ENCODE measurements at places on chromosomes 6 and 20. TPM values are rescaled to one million over a fixed set of nuclear protein-coding genes. Genes with fewer than 3 reads are reported as not detected.

SEMG1 gene
- total RNA-seq, result not detected

GRCh38 chr6:143941852-143942627 is 66.0 kb downstream of the PLAGL1 start:
- no peaks in the 10 kb centered on the region for H3K36me3 ChIP-seq
- H3K27ac ChIP-seq, result no peak overlapping the region
- H3K27me3 ChIP-seq, result no peaks in the 10 kb centered on the region
- H3K4me3 ChIP-seq, result no peak overlapping the region
- no peak for DNase-seq
- H3K4me1 ChIP-seq, result no peaks in the 10 kb centered on the region

- H3K36me3 ChIP-seq, result no peaks in the 10 kb centered on the region
- no peaks in the 10 kb centered on the region for H3K4me1 ChIP-seq
- H3K4me3 ChIP-seq, result no peak overlapping the region
- DNase-seq, result no peak
- no peak overlapping the region for H3K27ac ChIP-seq
- H3K27me3 ChIP-seq, result no peaks in the 10 kb centered on the region
Observed at GRCh38 chr6:137303441-137303840, 84.3 kb upstream of the IFNGR1 start.

GRCh38 chr20:48141660-48142515 is 356.6 kb upstream of the SULF2 start:
- no peaks in the 10 kb centered on the region for H3K36me3 ChIP-seq
- H3K4me3 ChIP-seq, result no peak overlapping the region
- no peak overlapping the region for H3K27ac ChIP-seq
- no peak for DNase-seq
- H3K4me1 ChIP-seq, result no peaks in the 10 kb centered on the region

- H3K27ac ChIP-seq, result no peak overlapping the region
- no peaks in the 10 kb centered on the region for H3K36me3 ChIP-seq
- no peak for DNase-seq
- no peaks in the 10 kb centered on the region for H3K27me3 ChIP-seq
- H3K4me3 ChIP-seq, result no peak overlapping the region
- H3K4me1 ChIP-seq, result no peaks in the 10 kb centered on the region
Observed at GRCh38 chr6:43943099-43943766, 173.2 kb downstream of the VEGFA start.

DNA sequence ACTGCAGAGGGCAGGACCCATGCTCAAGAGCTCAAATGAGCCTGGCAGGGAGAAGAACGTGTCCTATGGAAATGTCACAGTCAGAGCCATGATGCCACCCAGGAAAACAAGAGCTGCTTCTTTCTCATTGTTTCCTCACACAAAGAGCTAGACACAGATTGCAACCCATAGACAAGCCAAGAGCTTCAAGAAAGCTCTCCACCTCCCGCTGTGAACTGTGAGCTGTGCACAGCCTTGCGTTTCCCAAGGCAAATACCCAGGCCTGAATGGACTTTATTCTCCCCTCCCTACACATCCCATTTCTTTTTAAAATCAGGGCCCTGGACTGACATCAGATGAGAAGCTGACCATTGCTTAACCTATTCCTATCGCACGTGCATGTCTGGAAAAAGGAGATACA is 388.8 kb downstream of the RNGTT start:
- no peak for DNase-seq
- no peak overlapping the region for H3K27ac ChIP-seq
- H3K4me3 ChIP-seq, result no peak overlapping the region
- no peaks in the 10 kb centered on the region for H3K4me1 ChIP-seq

ZKSCAN8 gene
- total RNA-seq, result 19.2 TPM

NFATC2 gene
- 11.9 TPM for total RNA-seq

PTCHD4 gene
- 2.7 TPM for total RNA-seq

MOG gene
- not detected for total RNA-seq

DNA sequence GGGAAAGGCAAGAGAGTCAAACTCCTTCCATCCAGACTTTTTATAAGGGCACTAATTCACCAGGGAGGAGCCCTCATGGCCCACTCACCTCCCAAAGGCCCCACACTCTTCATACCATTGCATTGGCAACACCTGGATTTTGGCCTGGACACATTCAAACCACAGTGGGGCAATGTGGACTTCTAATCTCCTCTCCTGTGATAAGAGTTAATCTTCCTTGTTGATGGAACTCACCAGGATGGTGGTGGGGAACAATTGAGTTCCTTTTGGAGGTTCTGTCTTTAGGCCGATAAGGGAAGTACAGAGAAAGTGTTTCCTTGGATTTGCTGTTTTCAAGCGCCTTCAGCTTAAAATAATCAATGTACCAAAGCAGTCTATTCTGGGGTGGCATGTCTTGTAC is 268.7 kb downstream of the CD83 start:
- no peak overlapping the region for H3K4me3 ChIP-seq
- DNase-seq, result no peak
- H3K4me1 ChIP-seq, result no peaks in the 10 kb centered on the region

DNA sequence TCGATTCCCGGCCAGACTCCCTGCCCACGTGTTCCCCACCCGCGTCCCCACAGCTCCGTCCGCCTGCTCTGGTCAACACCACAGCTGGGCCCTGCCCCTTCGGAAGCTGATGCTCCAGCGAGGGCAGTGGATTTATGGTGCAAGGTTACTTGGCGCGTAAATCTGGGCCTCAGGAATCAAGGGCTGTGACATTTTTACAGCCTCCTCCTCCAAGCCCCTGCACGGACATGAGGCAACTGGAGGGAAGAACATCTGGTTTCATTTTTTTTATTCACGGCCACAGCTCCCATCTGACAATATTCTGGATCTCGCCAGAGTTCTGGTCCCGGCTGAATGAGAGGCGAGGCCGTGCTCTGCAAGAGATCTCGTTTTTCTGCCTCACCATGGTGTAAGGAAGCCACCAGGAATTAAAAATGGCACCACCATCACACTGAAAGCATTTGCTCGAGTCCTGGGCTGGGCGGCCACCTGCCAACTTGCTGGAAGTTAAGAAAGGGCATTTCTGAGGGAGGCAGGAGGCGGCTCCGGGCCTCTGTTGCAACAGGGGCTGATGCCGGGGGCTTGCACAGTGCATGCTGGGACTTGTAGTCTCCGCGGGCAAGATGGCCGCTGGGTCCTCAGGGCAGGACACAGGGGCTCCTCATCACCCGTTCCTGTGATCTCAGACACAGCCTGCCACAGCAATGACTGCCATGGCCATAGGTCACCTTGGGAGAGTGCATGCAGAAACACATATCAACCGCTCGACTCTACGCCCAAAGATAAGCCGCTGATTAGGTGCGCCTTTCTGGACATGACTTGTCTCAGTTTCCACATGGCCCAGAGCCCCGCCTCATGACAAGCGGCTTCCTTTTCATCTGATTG is 148.5 kb downstream of the LY86 start:
- H3K4me3 ChIP-seq, result peak overlapping the region; percentile 63
- DNase-seq, result no peak
- H3K27ac ChIP-seq, result no peak overlapping the region
- no peaks in the 10 kb centered on the region for H3K36me3 ChIP-seq
- H3K4me1 ChIP-seq, result no peaks in the 10 kb centered on the region

- H3K27me3 ChIP-seq, result no peaks in the 10 kb centered on the region
- no peaks in the 10 kb centered on the region for H3K36me3 ChIP-seq
- DNase-seq, result no peak
- H3K4me3 ChIP-seq, result no peak overlapping the region
Observed at GRCh38 chr20:64084685-64085152, 521 bp upstream of the LKAAEAR1 start.
